Stimulated activated CD8-positive, alpha-beta memory T cell treated with anti-CD3 and anti-CD28 coated beads, Interleukin-15, amount 100 ng/mL, for 4 hours (primary cell): ENCODE measurements at places on chromosomes 3 and 15.

GRCh38 chr3:53159156-53160060 lies 1.6 kb upstream of the PRKCD start:
- DNase-seq: no peak

- no peak for DNase-seq
These were observed 5.1 kb upstream of the DNAAF4 start for GRCh38 chr15:55513152-55513551.

DNA sequence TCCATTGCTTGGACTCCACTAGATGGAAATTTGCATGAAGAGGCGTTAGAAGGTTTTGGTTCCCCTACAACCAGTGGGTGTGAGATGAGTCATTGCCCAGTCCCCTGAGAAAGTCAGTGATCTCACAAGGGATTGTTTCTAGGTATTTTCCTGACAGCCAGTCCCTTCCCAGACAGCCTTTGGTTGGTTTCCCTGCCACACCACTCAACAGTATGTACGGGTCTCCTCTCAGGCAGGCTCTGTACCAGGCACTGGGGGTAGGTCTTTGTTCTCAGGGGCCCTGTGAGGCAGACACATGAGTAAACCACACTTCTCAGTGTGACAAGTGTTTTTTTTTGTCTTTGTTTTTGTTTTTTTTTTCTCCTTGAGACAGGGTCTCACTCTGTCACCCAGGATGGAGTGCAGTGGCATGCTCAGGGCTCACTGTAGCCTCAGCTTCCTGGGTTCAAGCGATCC lies 4.0 kb downstream of the LAMP3 start:
- DNase-seq: peak; percentile 15

GRCh38 chr3:178259703-178260102 lies 276.5 kb upstream of the KCNMB2 start:
- DNase-seq: no peak

DNA sequence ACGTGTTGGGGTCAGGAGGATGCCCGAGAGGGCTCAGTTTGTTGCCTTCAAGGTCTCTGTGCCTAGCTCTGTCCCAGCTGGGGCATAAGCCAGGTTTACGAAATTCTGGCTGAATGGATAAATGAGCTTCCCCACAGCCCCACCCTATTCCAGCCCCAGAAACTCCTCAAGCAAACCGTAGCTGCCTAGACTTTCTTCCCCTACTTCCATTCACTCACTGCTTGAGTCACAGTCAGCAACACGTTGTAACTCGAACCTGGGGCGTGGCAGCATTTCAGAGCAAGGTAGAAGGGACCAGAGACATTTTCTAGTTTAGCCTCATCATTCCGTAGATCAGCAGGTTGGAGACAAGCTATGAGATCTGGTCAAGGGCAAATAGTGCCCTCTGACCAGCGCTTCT lies 24.2 kb downstream of the NMNAT3 start:
- DNase-seq: no peak

- DNase-seq: no peak
These were observed 7.2 kb upstream of the IVD start for GRCh38 chr15:40398413-40398873.

DNA sequence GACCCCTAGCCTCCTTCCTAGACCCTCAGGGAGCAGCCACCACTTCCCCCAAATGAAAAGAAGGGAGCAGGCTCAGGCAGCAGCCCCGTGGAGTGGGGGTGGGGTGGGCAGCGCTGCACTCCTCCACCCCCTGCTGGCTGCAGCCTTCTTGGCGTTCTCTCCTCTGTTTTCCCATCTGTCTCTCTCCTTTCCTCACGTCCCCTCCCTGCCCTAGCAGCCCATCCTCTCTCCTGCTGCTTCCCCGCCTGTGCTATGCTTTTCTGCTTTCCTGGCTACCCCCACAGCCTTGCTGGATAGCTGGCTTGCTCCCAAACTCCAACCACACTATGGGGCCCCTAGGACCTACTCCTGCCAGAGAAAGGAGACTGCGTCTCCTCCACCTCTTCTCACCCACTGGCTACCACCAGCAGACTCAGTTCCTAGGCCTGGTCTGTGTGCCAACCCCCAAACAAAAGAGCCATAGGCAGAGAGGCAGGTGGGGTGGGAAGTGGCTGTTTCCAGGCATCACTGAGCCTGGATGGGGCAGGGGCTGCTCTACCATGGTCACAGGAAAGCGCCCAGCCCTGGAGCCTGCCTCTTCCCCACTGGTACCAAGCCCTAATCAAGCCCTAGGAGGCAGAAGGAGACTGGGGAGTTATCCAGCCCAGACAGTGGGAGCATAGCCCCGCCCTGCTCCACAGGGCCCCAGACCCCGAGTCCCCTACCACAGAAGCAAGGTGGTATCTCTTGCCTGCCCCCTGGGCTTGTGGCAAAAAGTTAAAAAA lies 3.4 kb upstream of the DISP2 start:
- no peak for DNase-seq

- no peak for DNase-seq
These were observed 975.5 kb upstream of the CFAP20DC start for GRCh38 chr3:60025096-60026050.

DNA sequence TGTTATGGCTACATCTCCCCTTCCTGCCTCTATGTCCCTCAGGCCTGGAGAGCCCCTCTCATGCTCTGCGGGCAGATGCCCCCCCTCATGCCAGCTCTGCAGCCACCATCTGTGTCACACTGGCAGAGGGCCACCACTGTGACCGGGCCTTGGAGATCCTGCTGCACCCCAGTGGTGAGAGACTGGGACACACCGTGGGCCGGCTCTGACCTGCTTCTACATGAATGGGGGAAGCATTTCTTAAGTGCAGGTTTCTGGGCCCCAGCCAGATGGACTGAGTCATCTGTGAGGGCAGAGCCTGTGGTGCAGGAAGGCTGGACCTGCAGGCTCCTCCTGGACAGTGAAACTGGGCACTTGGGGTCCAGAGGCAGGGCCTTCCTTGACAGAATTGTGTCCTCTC lies 4.8 kb downstream of the VWA5B2 start:
- no peak for DNase-seq
